CD4-positive, alpha-beta T cell treated with Interleukin-2 at 100 ng/mL for 4 hours (primary cell): ENCODE measurements at places on chromosomes 2 and 18.
A peak's percentile ranks its signal among the peaks of the same experiment; 100 is the strongest.

DNA sequence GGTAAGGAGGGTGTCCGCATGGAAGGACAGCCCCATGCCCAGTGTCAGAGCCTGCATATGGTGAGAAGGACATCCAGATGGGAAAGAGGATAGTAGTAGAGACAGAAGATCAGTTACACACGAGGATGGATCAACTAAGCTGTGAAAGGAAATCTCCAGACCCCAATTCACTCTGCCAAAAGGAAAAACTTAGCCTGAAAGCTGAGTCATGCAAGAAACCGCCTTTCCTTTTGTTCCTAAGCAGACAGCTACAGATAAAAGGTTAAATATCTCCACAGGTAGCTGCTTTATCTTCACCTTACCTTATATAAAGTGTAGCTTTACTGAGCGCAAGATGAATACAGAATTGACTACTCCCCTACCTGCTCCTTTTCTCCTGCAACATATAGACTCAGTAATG is 67.3 kb upstream of the LGALSL start:
- DNase-seq, result no peak

GRCh38 chr2:179604598-179604997 is 256.8 kb downstream of the ZNF385B start:
- DNase-seq, result no peak

DNA sequence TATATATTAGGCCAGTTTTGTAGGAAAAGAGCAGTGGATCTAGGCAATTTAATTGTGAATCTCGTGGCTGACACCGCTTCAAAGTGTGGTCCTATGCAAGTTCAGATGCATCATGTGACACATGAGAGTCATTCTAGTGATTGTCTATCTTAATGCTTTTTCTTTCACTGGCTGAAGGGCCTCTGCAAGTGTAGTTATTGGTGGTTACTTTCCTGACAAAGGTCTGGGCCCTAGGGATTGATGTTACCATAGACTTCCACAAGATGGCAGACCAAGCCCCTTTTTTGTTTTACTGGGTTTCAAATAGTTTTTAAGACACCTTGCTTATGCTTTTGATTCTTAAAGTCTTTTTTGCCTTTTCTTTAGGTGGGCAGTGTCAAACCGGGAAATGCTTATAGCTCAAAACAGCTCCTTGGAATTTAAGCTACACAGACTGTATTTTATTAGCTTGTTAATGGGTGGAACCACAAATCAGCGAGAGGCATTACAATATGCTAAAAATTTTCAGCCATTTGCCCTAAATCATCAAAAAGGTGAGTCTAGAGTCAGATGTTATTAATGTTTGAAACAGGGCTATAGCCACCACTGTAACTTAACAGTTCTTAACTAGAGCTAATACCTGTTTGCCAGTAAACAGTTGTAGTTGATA is 25.9 kb downstream of the CD8A start:
- peak; percentile 69 for DNase-seq

DNA sequence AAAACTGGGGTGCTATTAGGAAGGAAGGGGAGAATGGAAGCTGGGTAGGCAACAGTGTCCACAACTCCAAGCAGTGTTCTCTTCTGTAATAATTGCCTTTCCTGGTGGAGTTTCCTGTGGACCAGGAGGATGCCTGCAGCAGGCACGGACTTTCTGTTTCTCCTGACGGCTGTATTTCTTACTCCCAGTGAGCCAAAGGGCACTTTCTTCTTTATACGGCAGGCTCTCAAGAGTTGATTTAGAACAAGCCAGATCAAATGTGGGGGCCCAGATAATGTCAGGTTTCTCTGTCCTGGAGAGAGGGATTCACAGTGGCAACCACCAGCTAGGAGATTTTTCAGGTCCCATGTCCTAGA is 13.0 kb upstream of the PROC start:
- no peak for DNase-seq

DNA sequence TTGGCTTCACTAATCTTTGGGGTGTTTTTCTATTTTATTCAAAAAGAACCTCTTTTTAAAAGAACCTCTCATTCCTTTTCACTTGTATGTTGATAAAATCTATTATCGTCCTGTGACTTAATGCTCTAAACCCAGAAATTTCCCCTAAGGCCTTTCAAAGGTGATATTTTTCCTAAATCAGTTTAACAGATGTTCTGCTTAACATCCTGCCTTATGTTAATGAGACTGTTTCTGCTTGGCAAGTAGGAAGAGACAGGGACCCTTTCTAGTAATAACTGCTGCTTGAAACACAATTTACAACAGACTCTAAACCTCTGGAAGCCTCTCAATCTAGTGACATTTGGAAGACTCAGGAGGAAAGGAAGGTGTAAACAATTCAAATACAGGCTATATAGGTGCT is 128.8 kb downstream of the KCNJ3 start:
- DNase-seq, result no peak

DNA sequence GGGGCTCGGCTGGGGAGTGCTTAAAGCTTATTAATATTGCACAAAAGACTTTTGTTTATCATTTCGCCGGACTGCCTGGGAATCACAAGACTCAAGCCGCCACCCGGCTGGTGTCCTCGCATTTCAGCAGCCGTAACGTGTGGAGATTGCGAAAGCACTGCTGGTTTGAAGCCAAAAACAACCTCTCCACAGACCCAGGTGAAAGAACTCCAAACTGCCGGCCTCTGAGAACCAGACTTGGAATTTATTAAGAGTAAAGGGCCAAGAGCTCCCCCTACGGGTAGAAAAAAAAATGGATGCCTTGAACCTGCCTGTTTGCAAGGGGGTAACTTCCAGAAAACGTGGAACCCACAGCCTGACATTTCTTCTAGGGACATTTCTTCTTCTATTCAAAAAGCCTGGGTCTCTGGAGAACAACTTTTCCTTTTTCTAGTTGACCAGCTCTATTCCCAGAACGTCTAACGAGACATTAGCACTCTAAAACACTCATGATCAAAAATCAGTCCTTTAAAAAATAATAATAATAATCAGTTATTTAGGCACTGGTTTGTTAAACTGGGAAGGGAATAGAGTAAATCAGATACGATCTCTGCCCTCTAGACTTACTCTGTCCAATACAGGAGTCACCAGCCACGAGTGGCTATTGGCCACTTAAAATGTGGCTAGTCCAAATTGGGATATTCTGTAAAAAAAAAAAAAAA is 216.3 kb downstream of the C1D start:
- DNase-seq, result peak; percentile 10

GRCh38 chr2:55012672-55013484 is 37.4 kb downstream of the RTN4 start:
- DNase-seq, result no peak

DNA sequence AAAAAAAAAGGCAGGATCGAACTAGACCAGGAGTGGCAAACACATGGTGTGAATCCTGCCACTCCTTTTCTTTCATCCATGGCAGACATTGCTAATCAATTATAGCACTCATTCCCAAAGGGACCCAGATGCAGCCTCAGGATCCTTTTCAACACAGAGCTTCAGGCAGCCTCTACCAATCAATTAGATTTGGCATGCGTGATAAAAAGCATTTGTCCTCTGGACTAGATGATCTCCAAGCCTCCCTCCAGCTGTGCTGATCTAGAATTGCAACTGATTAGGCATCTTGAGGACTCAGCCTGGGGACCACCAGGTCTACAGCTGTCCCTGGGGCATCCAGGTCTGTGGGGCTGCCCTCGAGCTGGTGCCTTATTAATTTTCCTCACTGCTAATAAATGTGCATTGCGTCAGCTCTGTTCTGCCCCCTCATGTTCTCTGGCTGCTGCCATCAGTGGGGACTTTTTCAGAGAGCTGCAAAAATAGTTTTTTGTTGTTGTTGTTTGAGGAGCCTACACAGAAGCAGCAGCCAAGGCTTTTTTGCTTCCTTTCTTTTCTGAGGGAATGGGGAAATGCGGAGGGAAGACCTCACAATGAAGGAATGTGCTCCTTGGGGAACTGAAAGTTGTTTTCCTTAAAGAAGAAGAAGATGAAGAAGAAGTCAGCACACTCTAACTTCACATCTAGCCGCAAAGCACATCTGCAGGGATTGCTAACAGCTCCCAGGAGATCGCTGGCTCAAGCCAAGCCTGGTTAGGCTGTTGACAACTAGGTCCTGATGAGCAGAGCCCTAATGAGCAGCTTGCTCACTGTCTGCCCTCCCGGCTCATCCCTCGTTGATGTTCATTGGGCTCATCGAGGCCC is 8.8 kb upstream of the ATOH8 start:
- no peak for DNase-seq

- no peak for DNase-seq
Observed at GRCh38 chr2:238580486-238580885, 153.8 kb downstream of the ASB1 start.

- peak; percentile 79 for DNase-seq
Observed at GRCh38 chr18:54222922-54223567, 1.4 kb downstream of the MBD2 start.

DNA sequence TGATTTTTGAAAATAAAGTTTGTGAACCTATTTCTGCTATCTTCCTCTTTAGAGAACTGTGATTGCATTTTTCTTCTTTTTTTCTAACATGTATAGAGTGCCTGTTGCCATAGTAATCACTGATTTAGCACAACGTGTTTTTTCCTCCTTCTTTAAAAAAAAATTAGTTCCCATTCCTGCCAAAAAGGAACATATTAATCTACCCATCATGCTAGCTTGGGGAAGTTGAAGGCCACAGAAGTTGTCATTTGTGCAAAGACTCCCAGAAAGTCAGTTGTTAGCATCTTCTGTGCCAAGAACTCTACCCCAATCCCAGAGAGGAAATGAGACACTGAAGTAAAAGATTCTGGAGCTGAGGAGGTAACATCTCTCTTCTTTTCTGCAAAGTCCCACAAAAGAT is 57.3 kb downstream of the SLC8A1 start:
- no peak for DNase-seq

DNA sequence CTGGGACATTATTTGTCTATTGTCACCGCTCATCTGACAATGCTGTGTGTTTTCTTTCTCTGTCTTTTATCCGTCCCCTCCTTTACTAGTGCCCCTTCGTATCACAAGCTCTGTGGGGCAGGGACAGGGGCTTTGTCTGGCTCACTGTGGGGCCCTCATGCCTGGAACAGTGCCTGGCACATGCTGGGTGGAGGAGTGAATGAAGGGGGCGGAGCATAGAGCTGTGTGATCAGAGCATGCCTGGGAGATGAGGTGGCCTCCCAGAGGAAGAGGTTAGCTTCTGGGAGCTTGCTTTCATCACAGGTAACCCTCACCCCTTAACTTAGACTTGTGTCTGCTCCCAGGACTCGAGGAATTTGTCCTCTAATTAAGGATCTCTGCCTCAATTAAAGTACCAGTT is 16.4 kb downstream of the MTCL1 start:
- DNase-seq, result no peak

DNA sequence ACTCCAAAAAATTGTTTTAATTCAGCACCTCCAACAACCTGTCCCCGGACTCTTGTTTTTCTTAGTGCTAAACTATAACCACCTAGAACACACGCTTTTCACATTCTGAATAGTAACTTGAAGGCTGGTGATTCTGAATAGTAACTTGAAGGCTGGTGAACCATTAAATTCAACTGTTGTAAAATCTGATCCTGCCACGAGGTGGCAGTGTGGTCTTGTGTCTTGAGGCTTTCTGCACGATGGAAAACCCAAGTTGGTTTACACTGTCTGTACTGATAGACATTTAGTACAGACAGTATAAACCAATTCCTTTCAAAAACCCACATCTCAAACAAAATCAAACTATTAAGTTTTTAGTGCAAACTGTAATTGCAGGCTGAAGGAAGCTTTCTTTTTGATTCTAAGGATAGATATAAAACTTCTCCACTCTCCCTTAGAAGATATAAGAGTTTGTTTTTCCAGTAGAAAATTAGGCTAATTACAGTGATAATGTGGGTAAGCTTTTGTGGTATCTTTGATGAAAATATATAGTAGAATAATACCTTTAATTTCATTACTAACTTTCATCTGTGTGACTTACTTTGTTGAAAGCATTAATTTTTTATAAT is 57.6 kb downstream of the VAPA start:
- DNase-seq, result peak; percentile 77

- DNase-seq, result no peak
Observed at GRCh38 chr18:32804134-32804888, 31.5 kb upstream of the KLHL14 start.

DNA sequence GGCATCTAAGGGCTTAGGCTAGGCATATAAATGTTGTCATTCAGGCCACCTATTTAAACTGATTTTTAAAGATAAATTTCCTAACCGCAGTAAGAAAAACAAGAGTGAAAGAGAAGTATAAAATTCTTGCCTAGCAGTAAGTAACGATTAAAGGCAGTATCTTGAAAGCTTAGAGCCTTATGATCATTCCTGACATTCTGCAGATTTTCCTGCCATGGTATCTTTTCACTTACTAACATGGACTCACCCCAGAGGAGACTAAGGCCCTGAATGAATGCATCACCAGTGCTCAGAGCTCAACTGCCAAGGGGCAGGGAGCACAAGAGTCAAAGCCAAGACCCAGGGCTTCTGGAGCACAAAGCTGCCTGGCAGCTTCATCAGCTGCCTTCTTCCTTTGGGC is 133.1 kb downstream of the GCA start:
- no peak for DNase-seq

DNA sequence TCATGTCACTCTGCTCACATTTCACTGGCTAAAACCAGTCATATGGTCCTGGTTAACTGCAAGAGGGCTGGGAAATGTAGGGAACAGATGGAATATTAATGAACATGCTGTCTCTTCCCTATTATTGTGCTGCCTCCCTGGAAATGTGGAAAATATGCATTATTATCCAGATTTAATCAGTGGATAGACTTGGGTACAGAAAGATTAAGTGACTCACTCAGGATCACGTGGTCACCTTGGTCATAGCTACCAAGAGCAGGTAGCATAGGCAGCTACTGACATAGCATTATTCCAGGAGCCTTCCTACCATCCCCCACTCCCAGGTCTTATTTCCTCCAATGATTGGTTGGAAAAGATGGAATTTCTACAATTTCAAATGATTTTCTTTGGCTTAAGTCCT is 141.1 kb downstream of the HRH4 start:
- no peak for DNase-seq

GRCh38 chr2:112579241-112579640 is 5.2 kb upstream of the CHCHD5 start:
- DNase-seq, result no peak

DNA sequence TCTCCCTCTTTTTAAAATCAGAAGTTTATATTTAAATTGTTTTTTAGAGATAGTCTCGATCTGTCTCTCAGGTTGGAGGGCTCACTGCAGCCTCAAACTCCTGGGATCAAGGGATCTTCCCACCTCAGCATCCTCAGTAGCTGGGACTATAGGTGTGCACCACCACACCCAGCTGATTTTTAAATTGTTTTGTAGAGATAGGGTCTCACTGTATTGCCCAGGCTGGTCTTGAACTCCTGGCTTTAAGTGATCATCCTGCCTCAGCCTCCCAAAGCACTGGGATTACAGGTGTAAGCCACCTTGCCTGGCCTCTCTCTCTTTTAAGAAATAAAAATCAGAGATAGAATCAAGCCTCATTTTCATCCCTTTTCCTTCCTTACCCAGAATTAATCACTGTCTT is 22.1 kb downstream of the FAM171B start:
- DNase-seq, result no peak

GRCh38 chr18:12306752-12307700 is 1.0 kb upstream of the TUBB6 start:
- DNase-seq, result no peak

- no peak for DNase-seq
Observed at GRCh38 chr18:77092104-77093066, 40.2 kb downstream of the MBP start.

DNA sequence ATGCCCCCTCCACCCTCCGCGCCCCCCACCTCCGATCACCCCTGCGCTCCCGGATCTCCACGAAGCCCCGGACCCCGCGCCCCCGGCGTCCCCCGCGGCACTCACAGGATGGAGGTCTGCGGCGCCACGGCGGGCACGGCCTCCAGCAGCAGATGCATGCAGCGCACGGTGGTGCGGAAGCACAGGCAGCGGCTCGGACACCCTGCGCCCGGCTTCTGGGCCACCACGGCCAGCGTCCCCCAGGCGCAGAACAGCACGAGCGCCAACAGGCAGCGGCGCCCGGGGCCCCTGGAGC is 217 bp downstream of the PXDN start:
- no peak for DNase-seq
